ENCODE measurements at places on chromosomes 6 and 20.

- no peak for DNase-seq
These were observed 27.1 kb upstream of the BEND6 start for GRCh38 chr6:56927538-56928453.

DNA sequence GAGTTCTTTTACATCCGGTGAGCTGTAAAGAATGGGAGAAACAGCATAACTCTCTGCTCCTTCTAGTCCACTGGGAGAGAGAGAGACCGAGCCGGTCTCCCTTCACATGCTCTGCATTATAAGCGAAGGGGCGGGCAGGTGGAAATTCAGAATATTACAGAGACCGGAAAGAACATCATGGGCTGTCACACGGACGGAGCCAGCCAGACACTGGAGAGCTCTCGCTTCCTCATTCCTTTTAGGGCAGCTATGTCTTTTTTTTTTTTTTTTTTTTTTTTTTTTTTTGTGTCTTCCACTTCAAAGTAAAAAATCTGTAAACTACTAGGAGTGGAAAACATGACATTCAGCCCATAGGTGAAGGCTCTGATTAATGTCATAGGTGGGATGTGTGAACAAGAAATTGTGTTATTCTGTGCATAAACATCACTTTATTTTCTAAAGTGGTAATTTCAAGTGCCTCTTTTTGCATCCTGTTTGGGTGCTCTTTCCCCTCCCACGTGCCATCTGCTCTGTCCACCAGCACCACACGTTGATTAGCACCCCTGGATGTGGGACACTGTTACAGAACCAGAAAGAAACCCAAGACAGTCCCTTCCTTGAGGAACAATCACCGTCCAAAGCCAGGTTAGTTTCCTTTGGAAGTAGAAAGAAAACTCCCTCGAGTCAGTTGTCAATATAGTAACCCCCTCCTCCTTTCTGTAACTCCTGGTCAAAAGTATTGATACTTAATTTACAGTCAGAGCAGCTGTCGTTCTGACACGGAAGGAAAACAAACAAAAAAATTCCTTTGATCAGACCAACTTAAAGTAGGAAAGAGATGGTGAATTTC is at the start of gene TAGAP:
TSS of gene TAGAP (minus strand) at position 93 of the 829 bp plus-strand sequence. CDS start 845 bp downstream, outside the sequence.
- DNase-seq = no peak

DNA sequence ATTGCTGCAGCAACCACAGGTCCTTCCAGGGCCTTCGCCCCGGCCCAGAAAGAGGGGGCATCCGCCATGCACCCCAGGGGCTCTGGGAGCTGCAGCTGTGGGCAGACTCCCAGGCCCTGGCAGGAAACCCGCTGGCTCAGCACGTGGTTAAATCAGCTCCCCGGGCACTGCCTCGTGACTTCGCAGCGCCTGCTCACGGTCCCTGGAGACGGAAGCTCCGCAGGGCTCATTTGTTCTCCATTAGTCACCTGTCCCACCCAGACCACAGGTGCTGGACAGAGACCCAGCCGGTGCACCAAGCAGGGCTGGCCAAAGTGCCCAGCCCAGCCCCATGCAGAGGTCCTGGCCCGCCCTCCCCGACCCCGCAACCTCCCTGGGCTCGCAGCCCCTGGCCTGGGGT is 14.7 kb downstream of the KCNQ2 start:
- no peak for DNase-seq

DNA sequence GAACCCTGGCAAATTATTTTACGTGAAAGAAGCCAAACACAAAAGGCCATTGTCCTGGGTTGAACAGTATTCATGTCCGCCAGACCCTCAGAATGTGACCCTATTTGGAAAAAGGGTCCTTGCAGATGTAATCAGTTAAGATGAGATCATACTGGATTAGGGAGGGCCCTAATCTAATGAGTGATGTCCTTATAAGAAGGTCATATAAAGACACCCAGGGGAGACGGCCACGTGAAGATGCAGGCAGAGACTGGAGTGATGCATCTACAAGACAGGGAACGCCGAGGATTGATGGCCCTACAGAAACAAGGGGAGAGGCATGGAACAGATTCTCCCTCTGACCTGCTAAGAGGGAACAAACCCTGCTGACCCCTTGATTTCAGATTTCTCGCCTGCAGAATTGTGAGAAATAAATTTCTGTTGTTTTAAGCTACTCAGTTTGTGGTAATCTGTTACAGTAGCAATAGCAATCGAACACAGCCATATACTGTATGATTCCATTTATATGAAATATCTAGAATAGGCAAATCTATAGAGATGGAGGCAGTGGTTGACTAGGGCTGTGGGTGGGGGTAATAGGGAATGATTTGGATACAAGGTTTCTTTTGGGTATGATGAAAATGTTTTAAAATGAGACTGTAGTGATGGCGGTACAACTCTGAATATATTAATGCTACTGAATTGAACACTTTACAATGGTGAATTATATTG is 132.9 kb upstream of the NUP153 start:
- DNase-seq = no peak

DNA sequence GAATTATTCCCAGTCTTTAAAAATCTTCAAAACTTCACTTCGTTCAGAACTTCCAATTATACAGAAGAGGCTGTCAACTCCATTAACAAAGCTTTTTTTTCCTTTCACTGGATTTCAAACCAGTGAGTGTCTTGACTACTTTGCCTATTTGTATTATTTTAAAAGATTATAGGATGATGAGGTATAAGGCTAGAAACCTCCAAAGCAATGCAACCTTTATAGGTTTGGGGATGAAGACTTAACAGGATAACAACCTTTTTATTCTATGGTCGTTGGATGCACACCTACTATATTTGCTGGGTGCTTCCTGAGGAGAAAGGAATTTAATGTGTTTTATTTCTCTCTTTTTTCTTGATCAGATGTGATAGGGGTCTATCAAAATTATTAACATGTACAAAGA is 1.9 kb upstream of the OVOL2 start:
- no peak for DNase-seq

DNA sequence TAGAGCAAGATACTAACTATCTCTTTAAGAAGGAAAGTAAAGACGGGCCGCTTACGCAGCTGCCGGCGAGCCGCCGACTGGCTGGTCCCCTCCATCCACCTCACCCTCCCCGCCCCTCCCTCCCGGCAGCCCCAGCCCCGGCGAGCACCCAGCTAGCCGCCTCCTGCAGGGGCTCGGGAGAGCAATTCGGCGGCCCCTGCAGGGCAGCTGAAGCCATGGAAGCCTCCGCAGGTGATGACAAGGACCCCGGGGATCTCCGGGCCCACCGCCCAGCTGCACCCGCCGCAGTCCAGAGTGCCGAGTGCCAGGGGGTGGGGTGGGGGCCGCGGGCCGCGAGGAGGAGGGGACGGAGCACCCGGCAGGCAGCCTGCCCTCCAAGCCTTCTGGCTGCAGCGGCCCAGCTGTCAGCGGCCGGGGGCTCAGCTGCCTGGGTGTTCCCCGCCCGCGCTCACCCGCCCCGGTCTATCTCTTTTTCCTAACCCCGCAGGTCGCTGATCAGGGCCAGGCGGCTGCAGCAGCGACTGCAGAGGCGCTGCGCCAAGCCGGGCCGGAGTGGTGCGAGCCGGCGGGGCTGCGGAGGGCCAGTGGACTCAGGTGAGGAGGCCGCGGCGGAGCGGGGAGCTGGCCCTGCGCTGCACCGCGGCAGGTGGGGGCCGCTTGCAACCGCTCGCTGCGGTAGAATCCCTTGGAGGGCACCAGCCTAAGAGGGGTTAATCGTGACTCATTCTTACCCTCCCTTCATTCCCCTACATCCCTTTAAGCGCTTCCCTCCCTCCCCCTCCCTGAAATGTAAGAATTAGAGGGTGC is at the start of gene SNPH:
TSS of gene SNPH (plus strand) at position 128 of the 807 bp plus-strand sequence. CDS start 29,946 bp downstream, outside the sequence.
- peak; percentile 47 for DNase-seq

DNA sequence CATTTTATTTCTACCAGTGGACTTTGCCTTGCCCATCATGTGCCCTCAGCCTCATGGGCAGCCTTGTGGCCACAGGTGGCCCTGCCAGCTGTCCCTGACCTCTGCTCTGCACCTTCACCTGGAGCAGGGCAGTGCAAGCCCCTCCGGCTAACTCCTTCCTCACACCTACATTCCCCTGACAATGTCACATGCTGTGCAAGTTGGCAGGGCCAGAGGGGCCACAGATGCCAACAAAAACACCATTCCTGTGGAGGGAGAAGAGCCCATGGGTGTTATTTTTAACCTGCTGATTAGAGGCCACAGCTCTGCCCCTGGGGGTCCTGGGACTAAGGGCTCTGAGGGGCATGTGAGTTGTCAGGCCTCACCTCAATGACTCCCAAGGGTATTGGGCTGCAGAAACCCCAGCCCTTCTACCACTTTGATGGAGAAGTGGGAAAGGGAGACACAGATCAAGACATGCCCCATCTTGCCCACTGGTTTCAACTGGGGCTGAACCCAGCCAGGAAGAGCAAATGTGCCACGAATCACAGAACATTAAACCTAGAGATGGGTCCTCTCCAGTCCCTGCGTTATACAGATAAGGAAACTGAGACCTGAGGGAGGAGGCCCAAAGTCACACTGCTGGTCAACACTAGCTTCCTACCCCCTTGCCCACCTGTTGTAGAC is 65.0 kb downstream of the MRPL14 start:
- no peak for DNase-seq

GRCh38 chr20:327186-328026 is 2.1 kb downstream of the SOX12 start:
- peak; percentile 33 for DNase-seq

GRCh38 chr20:31685853-31686643 is 36.6 kb downstream of the BCL2L1 start:
- DNase-seq = no peak

DNA sequence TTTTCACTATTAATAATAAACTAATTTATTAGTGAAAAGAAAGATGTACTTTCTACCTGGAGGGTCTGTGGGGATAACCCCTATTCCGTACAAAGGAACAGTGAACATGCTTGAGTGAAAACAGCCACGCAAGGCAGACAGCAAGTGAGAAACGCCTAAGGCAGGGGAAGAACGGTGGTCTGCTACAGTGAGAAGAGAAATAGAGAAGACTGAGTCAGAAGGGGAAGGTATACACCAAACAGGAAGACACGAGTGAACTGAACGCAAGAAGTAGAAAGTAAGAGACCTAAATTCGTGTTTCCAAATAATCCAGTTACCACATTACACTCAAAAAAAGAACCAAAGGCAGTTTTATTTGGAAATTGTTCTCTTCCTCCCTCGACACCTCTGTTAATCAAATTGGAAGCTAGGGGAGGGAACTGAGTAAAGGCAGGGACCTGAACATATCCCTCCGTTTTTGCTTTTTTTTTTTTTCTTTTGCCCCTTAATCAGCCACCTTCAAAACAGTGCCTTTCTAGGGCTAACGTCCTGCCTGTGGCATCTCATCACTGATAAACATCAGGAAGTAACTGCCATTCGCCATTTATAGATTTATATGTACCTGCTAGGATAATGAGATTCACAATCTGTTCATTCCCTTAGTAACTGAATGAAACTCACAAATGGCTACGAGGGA is 48.9 kb downstream of the ATXN1 start:
- no peak for DNase-seq

- no peak for DNase-seq
These were observed 14.8 kb upstream of the ADGB start for GRCh38 chr6:146583966-146584365.

GRCh38 chr6:3960754-3961361 is 111.7 kb downstream of the FAM50B start:
- no peak for DNase-seq

GRCh38 chr6:40849546-40849945 is 189.5 kb downstream of the UNC5CL start:
- no peak for DNase-seq

GRCh38 chr6:39982720-39983119 is 48.5 kb upstream of the MOCS1 start:
- DNase-seq = no peak

DNA sequence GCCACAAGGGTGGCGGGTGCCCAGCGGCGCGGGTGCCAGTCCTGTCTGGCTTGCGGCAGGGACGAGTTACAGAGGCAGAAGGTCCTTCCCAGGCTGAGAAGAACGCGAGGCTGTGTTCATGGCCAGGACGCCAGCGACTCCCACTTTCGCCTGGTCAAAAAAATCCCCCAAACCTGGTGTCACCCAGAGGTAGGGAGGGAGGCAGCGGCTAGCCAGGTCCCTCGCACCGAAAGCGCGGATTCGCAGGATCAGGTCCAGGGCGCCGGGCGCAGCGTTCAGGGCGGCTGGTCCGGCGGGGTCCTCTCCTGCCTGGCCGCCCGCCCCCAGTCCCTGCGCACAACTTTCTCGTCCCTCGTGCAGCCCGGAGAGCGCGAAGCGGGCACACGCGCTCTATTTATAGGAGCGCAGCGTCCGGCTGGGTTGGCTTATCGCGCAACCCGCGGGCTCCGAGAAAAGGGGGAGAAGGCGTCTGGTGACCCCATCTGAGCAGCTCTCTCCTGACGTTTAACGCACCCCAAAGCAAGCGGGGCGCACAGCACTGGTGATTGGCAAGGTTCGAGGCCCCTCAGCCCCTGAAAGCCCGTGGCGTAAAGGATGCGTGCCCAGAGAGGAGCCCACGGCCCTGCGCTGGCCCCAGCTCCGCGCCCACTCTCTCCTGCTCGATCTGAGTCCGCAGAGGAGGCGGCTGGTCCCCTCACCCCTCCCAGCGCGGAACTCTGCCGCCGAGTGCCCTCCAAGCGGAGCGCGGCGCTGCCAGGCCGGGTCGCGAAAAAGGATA is 519 bp downstream of the CBLN4 start:
- no peak for DNase-seq

DNA sequence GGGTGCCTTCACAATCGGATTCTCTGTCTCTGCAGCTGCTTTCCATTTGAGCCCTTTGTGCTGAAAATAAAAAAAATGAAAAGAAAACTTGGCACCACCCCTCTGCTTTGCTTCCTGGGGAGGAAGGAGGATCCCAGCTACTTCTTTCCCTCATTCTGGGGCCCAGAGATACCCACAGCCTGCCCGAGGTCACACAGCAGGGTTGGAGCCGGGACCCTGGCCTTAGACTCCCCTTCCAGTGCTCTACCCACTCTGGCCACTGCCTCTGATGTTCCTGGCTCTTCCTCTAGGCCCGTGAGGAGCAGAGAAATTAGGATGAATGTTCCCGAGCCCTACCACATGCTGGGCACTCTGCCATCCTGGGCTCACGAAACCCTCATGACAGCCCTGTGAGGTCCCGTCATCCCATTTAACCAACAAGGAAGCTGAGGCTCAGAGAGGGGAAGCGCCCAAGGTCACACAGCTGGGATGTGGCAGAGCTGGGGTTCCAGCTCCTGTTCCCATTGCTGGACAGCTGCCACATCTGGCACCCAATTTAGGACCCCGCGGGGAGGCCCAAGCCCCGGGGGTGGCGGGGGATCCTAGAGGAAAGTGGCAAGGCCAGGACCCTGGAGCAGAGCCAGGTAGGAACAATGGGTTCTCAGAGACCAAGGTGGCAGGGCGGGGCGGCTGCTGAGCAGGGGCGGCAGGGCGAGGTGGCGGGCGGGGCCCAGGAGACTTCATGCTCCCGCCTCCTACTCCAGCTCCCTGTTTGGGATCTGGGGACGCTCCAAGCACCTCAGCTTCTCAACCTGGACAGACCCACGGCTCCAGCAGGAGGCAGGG is 76.6 kb downstream of the CEBPB start:
- no peak for DNase-seq
